ENCODE measurements at places on chromosomes 1 and 21.
A peak's percentile ranks its signal among the peaks of the same experiment; 100 is the strongest.

DNA sequence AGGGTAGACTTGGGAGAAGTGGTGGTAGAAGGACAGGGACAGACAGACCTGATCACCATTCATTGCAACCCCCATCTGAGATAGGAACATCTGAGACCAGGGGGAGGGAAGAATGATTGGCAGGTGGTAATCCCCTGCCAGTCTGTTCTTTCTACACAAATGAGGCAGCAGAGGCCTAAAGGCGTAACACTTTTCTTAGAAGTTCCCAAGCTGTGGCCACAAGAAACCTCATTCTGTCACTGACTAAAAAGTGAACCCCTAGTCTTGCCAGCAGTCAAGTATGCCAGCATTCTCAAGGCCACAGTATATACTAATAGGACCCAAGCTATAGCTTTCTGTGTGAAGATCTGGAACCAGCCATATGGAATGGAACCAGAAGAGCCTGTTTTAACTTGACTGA is 638.0 kb downstream of the KCNT2 start:
- DNase-seq: no peak

- DNase-seq: no peak
Measured at GRCh38 chr1:154840269-154841176, 29.6 kb downstream of the KCNN3 start.

GRCh38 chr21:41121785-41122415 is 46.1 kb upstream of the BACE2 start:
- DNase-seq: peak; percentile 9

GRCh38 chr1:56872597-56872996 is 18.0 kb downstream of the C8A start:
- DNase-seq: no peak

- no peak for DNase-seq
Measured at GRCh38 chr1:33428661-33429060, 2.2 kb downstream of the PHC2 start.

GRCh38 chr1:6392809-6393399 is 663 bp downstream of the ACOT7 start:
- no peak for DNase-seq

- DNase-seq: no peak
Measured at GRCh38 chr1:63971557-63971956, 197.7 kb downstream of the ROR1 start.

GRCh38 chr21:43340491-43341377 is 86.2 kb downstream of the SIK1 start:
- DNase-seq: no peak

GRCh38 chr1:206041640-206042039 is 11.3 kb upstream of the RHEX start:
- DNase-seq: peak; percentile 96

- no peak for DNase-seq
Measured at GRCh38 chr1:229620876-229621275, 5.0 kb downstream of the TAF5L start.

DNA sequence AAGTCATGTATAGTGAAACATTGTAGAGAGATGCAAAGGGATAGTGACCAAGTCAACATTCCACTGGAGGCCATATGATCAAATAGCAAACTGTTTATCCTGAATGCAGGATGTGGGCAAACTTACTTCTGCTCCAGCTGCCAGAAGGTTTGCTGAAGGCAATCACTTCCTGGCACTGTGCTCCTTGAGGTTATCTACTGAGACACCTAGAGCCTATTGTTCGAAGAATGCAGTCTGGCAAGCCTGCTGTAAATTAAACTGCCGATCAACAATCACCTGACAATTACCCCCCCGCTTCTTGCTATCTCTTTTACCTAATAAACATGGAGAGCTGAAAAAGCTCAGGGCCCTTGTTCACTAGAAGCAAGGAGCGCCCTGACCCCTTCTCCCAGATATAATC is 139.4 kb upstream of the B3GALT2 start:
- no peak for DNase-seq
